ENCODE measurements at places on chromosomes 6 and 20.

- no peak for DNase-seq
These were observed 48.1 kb upstream of the MYL9 start for GRCh38 chr20:36493051-36493800.

DNA sequence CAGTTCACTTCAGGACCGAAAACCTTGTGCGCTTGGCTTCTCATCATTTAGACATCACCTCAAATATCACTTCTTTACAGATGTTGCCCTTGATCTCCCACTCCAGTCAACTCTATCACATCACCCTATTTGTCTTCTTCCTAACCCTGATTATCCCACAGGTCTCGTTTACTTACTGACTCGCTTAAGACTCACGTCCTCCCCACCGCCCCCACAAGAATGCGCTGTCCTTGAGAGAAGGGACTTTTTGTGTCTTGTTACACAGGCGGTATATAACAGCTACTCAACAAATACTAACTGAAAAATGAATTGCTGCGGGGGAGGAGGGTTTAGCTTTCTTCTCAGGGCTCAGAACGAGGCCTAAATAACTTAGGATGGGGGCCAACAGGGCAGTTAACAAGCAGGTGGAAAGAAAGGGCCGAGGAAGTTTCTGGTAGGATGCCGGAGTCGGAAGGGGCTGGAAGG lies 527 bp downstream of the TOMM34 start:
- DNase-seq: no peak

- no peak for DNase-seq
These were observed 24.2 kb upstream of the SIRPA start for GRCh38 chr20:1870792-1871550.

DNA sequence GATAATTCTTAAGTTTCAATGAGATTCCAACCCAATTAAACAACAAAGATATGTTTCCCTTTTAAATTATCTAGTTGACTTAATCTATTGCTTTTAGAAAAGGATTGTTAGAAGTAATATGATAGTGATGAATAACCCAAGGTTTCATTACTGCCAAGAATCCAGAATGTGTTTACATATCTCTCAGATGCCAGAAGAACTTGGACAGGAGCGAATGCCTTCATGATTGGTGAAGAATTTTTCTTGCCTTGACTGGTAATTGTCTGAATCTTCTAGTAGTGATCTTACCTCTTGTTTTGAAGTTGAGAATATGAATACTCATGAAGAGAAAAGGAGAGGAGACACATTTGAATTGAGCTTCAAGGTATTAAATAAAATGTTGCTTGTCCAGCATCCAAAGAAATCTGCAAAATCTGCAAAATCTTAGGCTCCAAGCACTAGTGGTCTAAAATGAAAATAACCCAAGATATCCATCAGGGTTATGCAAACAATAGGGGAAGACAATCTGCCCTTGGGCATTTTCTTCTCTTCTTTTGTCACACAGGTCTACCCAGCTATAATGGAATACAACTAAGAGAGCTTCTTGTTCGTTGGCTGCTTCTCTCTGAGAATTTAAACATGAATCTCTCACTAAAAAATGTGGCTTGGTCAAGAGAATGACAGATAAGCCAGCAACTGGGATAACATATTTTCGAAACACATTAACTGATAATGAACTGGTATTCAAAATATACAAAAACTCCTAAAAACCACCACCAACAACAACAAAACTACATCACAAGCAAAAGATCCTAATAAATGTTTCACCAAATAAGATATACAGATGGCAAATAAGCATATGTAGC lies 928.9 kb downstream of the EYS start:
- no peak for DNase-seq
